ENCODE measurements at places on chromosomes 5 and 9. TPM values are rescaled to one million over a fixed set of nuclear protein-coding genes. Genes with fewer than 3 reads are reported as not detected.

Gene TXNDC8
- not detected for total RNA-seq

Gene PTPRD
- total RNA-seq = 244 TPM

Gene ANKRD33B
- total RNA-seq = 138 TPM

Gene IRX1
- 13.0 TPM for total RNA-seq

Gene CLIC3
- total RNA-seq = 1.1 TPM

Gene BTNL3
- not detected for total RNA-seq

Gene CARTPT
- total RNA-seq = not detected

Gene IGFBPL1
- 11.7 TPM for total RNA-seq

Gene ITK
- total RNA-seq = 0.44 TPM

Gene BTNL8
- total RNA-seq = not detected

Gene HAND1
- total RNA-seq = not detected

Gene CTXN3
- 4.0 TPM for total RNA-seq

Gene PCDHA7
- 3.6 TPM for total RNA-seq

Gene ST8SIA4
- total RNA-seq = 16.4 TPM

Gene CYLC2
- total RNA-seq = not detected

Gene RETREG1
- total RNA-seq = 39.2 TPM

Gene MAMDC2
- total RNA-seq = 20.3 TPM

Gene GLDC
- total RNA-seq = 18.4 TPM

Gene S100Z
- total RNA-seq = not detected

Gene MYOZ3
- 11.1 TPM for total RNA-seq

Gene FAM78A
- 3.8 TPM for total RNA-seq

Gene OR1J2
- not detected for total RNA-seq

Gene FLT4
- 15.1 TPM for total RNA-seq

Data from camera-type eye (tissue), 1 donor.